ENCODE measurements at places on chromosomes 6 and 20.

DNA sequence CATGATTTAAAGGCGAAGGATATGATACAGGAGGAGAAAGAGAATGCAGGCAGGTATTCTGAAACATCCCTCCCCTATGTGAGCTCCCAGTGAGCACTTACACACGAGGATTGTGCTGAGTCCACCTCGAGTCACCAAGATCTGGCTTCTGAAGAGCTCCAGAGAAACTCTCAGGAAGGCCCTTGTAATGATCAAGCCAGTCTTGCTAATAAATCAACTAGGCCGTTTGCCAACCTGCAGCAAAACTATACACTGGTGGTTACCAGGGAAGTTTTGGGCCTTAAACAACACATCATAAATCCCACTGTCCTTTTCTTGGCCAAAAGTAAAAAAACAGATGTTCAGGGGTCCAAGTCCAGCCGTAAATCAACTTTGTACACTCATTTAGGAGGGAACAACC, 79.2 kb downstream of the STXBP5 start:
- DNase-seq = no peak

DNA sequence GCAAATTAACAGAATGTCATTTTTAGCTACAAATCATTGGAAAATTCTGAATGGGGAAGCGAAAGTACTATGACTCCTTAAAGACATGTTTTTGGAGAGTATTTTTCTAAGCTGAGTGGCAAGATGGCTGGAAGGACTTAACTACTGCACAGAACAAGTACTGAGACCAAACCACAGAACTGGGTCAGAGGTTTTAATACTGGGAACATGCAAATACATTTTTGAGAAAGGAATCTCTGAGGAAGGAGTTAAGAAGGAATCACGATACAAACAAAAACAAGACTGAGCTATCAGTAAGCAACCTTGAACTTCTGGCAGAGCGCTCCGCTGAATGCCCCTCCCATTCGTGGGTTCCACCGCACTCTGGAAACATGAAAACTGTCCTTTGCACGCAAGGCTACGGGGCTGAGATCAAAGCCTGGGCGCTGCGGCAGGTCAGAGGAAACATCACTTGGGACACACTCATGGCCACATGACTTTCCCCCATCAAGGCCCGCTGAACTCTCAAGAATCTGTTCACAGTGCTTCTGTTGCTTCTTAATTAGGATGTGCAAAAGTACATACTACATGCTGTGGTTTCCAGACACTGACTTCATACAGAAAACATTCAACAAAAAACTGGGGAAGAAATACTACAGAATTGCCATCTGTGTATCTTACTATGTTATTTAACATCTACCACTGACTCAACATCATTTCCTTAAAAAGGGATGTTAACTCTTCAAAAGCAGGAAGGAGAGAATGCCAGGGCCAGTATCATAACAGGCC, 27.8 kb downstream of the SLC23A2 start:
- DNase-seq = peak; percentile 64

DNA sequence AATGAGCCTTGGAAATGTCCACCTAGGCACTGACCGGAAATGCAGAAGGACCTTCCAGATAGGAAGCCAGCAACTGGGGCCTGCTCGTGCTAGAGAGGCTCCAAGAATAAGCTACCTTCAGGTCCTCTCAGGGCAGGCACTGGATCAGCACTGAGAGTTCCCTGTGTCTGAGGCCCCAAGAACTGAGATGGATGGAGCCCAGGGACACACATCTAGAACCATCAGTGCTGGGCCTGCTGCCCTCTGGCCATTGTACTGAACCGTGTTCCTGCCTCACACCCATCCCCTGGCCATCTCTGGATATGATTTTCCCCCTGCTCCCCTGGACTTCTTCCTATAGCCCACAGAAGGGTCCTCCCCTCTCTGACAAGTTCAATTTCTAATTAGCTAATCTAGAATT, 10.3 kb downstream of the BPIFA1 start:
- no peak for DNase-seq

DNA sequence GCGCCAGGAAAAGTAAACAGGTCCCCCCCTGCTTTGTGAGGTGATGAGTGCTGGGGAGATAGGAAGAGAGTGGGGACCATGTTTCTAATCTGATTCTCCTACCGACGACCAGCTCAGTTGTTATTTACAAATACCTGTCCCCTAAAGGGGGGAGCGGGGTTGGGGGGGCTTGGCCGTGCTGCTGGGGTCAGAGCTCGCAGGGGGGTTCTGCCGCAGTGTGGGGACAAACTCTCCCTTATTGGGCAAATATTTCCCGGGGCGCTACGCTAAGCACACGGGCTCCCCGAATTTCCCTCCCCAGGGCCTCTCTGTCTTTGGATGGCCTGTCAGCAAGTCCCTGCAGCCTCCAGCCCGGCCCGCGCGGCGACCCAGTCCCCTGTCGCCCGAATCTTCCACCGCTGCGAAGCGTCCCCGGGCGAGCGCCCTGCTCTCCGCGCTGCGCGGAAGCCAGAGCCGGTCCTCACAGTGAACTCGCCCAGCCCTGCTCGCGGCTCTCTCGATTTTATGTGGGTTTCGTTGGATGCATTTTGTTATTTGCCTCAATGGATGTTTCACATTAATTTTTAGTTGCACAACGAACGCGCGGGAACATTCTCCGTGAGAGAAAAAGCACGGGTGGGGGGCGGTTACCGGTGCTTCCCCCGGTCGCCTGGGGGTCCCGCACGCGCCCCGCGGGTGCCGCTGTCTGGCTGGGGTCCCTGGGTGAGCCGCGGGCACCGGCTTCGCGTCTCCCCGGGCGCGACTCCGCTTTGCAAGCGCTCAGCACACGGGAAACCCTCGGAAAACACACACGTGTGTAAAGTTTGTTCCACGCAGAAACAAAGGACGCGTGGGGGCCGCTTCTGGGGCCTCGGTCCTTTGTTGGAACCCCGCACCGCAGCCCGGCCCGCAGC, 1.5 kb upstream of the STX16 start:
- DNase-seq = peak; percentile 70

DNA sequence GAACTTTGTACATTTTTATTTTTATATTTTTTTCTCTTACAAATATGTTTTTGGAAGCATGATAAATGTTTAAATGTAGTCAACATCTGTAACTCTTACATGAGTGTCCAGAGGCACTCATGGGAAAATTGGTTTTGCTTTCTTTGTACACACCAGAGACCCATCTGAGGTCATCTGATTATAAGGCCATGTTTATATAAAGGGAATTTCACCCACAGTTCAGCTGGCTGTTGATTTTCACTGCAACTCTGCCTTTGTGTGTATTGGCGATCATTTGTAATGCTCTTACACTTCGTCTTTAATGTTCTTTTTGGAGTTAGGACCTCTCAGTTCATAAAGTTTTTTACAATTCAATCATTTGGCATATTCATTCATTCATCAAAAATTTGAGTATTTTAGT, 28.1 kb downstream of the RIOK1 start:
- DNase-seq = no peak

DNA sequence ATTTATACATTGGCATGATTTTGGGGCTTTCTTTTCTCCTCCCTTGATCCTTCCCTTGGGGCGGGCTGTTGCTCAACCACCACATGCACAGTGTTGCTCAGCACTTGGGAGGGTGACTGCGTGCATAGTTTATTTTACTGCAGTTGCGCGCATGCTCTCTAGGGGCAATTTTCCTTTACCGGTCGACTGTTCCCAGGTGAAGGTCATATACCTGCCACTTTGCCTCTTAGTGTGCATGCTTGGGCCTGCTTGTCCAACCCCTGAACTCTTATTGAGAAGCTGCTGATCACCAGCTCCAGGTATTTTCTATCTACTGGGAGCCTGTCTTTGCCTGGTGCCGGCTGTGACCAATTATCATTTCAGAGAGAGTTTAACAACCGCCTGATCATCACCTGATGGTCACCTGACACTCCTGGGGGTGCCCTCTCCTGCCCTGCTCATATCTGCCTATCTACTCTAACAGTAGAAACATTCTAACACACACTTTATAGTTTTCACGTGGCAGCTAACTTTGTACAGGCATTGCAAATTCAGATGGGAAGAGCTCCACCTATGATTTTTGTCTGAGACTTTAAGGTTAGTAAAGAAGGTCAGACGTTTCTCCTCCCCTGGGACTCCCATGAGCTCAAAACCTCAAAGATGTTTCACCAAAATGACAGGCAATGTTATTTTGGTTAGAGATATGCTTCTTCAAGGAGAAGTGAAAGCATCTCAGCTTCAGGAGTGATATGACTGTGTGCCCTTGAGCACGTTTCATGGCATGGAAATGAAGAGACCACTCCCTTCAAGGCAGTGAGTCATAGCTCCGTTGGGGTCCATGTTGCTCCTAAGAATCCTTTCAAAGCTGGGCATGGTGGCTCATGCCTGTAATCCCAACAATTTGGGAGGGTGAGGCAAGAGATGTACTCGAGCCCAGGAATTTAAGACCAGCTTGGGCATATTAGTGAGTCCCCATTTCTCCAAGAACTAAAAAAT, 227.5 kb upstream of the MYLIP start:
- no peak for DNase-seq

- DNase-seq = no peak
Observed at GRCh38 chr6:145758113-145758512, 22.8 kb upstream of the EPM2A start.

- DNase-seq = no peak
Observed at GRCh38 chr6:13868236-13868635, 53.9 kb upstream of the MCUR1 start.

DNA sequence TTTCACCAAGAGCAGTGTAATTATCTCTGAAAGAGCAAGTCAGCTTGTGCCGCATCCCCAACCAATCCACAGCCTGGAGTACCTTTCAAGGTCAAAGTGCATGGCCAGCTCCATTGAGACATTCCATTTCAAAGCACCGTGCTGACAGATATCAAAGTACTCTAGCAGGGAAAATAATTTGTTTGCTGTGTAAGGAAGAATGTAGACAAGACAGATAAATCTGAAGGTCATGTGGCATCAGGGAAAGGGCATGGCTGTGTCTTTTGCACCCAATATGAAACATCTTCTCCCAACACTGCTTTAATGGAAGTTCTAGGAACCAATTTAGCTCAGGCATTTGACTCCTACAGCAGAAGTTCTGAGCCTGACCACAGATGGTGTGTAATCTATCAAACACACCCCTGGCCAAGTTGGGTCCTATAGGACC, 242.7 kb upstream of the TAB2 start:
- no peak for DNase-seq

- no peak for DNase-seq
Observed at GRCh38 chr20:31841928-31842327, 3.5 kb downstream of the FOXS1 start.

GRCh38 chr20:16387666-16388065, 185.6 kb downstream of the KIF16B start:
- DNase-seq = no peak

DNA sequence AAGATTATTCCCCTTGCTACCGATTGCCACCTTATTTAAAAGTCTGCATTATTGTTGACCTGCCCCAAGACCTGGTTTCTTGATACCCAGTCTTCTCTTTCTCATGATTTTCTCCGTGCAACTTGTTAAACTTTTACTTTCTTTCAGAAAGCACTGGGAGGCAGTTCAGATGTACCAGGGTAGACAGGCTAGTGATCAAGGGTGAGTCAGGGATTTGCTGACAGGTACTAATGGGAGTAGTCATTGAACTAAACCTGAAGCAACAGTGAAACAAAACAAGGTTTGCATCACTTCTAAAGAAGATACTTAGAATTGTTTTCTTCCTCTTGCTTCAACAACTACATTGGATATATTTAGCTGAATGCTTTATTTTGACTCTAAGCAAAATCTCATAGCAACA, 124.4 kb downstream of the KCNQ5 start:
- DNase-seq = no peak

DNA sequence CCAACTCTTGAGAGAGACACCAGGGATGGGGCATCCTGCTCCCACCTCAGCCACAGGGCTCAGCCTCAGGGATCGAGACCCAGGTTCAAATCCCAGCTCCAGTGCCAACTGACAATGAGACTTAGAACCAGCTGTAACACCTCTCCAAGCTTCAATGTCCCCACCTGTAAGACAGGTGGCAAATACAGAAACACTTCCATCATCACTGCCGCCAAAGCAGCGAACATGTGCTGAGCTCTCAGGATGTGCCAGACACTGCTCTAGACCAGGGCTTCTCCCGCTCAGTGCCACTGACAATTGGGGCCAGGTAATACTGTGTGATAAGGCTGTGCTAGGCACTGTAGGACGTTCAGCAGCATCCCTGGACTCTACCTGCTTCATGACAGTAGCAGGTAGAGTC, 22.1 kb downstream of the PREX1 start:
- no peak for DNase-seq

DNA sequence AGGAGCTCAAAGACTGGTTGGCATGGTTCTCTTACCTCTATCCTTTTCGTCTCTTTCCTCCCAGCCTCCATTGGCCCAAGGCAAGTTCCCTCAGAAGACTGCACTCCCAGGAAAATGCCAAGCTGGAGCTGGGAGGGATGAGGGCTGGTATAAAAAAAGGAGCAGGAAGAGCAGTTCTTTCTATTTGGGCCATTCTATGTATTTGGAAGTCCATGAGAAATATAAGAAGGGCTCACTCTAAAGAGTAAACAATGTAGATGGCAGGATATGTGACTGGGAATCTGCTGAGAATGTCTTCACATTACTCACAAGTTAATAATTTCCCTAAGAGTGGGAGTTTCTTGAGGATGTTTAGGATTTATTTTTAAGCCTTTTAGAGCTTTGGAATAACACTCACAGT, 36.6 kb upstream of the ADTRP start:
- DNase-seq = no peak

DNA sequence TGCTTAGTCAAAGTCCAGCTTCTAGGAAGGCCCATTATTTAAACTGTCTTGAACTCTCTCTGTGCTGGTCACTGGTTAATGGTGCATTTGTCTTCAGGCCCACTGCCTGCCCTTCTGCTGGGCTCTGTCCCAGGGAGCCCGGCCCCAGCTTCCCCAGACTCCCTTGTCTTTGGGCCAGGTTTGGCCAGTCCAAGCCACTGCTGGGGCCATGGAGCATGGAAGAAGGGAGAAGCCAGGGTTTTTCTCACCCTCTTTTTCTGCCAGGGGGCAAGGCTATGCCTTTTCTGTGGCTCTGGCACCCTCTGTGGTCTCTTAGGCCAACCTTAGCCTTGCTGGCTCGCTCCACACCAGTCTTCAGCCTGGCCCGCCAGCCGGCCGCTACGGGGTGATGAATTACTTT, 390.0 kb upstream of the SULF2 start:
- no peak for DNase-seq

DNA sequence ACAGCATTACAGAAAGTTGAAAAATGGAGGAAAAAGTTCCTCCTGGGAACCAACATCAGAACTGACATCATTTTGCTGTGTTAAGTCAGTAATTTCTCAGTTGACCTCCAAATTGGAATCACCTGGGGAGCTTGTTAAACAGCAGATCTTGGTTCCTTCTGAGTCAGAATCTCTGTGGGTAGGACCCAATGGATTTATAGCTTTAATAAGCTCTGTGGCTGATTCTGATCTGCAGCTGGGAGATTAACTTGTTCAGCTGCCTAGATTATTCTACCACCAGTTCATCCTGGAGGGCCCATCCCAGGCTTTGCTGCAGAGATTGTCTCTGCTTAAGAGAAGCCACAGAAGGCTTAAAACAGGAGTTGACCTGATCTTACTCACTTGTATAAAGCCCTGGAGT, 90.7 kb upstream of the POPDC3 start:
- DNase-seq = no peak

DNA sequence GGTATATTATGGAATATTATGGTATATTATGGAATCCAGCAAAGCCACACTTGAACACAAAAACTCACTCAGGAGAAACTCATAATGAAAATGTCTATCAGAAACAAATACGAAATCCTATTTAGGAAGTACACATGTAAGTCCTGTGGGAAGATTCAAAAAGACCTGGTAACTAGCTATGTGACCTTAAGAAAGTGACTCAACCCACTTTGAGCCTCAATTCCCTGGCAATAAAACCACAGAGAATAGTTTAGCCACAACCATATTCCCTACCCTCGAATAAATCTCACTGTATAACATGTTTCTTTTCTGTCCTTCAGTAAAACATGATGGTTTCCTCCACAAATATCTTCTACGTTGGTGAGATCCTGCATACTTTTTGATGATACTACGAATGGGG, 56.4 kb downstream of the ZMYND8 start:
- DNase-seq = no peak

Data from activated T-cell treated with anti-CD3 and anti-CD28 coated beads, Interleukin-2, amount 50 U/mL, for 24 hours (primary cell).